ENCODE measurements at places on chromosomes 7 and 10. TPM values are rescaled to one million over a fixed set of nuclear protein-coding genes. Genes with fewer than 3 reads are reported as not detected.

Gene CYP2E1
- 17.8 TPM for total RNA-seq

Gene CHAT
- not detected for total RNA-seq

Gene SFTPA1
- 8,320 TPM for total RNA-seq

DNA sequence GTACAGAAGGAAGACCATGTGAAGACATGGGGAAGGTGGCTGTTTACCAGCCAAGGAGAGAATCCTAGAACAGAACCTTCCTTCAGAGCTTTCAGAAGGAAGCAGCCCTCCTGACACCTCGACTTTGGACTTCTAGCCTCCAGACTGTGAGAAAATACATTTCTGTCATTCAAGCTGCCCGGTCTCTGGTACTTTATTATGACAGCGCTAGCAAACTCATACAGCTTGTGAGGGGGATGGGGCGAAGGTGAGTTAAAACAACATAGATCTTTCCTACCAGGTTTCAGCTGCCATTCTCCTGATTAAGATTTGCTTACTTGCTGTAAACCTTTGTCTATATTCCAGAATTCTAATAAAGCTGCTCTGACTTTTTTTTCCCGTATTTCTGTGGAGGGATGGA is 14.9 kb upstream of the ZNF248 start:
- H3K27me3 ChIP-seq = no peaks in the 10 kb centered on the region
- no peaks in the 10 kb centered on the region for H3K36me3 ChIP-seq
- H3K4me1 ChIP-seq = no peaks in the 10 kb centered on the region
- no peak for DNase-seq

- no peak overlapping the region for H3K27ac ChIP-seq
- H3K4me3 ChIP-seq = no peak overlapping the region
- H3K27me3 ChIP-seq = no peaks in the 10 kb centered on the region
- H3K36me3 ChIP-seq = no peaks in the 10 kb centered on the region
- DNase-seq = peak; percentile 63
Measured at GRCh38 chr10:88792661-88793060, 9.9 kb upstream of the LIPM start.

GRCh38 chr10:3805791-3806461 is 20.9 kb upstream of the KLF6 start:
- H3K36me3 ChIP-seq = no peaks in the 10 kb centered on the region
- no peaks in the 10 kb centered on the region for H3K27me3 ChIP-seq
- peak; percentile 57 for DNase-seq
- H3K4me1 ChIP-seq = peaks cover 67% of the 10 kb centered on the region

GRCh38 chr7:148325208-148325607 is 265.4 kb upstream of the C7orf33 start:
- no peaks in the 10 kb centered on the region for H3K27me3 ChIP-seq
- H3K4me3 ChIP-seq = no peak overlapping the region
- H3K4me1 ChIP-seq = no peaks in the 10 kb centered on the region
- H3K27ac ChIP-seq = no peak overlapping the region
- no peak for DNase-seq

DNA sequence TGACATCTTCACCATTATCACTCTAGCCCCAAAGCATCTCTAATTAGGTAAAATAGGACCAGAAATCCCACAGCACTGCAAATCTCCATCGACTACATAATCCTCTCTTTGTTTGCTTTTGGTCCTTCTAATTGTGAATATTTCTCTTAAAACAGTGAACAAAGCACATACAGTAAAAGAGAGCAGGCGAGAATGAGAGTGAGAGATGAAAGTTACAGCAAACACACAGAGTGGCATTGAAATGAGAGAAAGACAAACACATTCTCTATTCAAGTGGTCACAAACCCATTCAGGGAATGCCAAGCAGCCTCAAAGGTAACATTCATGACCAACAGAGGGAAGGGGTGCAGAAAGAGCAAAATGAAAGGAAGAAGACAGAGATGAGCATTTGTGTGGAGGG is 109.8 kb upstream of the PTN start:
- no peak overlapping the region for H3K27ac ChIP-seq
- DNase-seq = no peak
- no peak overlapping the region for H3K4me3 ChIP-seq
- H3K36me3 ChIP-seq = no peaks in the 10 kb centered on the region
- peaks cover 5% of the 10 kb centered on the region for H3K4me1 ChIP-seq

All from upper lobe of left lung (tissue), 6 donors.